ENCODE measurements at places on chromosomes 2 and 18.
A peak's percentile ranks its signal among the peaks of the same experiment; 100 is the strongest.

- no peak for DNase-seq
These were observed 164.1 kb downstream of the KIAA1328 start for GRCh38 chr18:36993068-36993467.

DNA sequence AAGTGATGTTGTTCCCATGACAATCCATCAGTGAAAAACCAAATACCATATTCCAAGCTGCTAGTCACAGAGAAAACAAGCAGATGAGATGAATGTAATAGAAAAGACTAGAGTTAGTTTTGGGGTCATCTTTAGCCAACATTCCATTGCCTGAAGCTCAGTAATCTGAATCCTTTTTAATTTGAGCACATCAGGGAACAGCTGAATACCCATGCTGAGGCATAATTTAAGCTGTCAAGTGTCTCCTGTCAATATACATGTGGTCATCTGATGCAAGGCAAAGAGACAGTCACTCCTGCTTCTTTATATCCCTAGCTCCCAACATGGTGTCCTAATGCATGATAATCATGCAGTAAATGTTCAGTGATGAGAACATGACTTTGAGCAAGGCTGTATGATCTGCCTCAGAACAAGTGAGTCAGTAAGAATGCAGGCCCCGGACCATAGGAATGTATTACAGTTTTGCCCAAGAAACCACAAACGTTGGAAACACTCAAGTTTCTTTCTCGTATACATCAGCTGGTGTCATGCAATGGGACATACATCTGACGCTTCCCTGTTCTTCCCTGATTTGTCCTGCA is 48.0 kb downstream of the CDK15 start:
- no peak for DNase-seq

- no peak for DNase-seq
These were observed 11.1 kb downstream of the SCN3A start for GRCh38 chr2:165192729-165193128.

DNA sequence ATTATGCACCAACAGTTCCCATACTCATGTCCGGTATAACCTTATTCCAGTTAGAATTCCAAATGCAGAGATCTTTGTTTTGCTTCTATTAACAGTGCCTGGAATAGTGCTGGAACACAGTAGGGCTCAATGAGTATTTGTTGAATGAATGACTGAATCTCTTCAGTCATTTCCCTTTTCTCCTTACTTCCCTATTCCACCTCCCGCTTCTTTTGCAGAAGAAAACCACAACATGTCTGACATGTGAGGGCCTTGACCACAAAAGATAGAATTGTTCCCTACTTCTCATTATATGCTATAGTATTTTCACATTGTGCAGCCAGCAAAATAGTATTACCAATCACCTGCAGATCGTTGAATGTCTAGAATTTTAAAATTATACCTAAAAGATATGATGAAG is 19.5 kb upstream of the HNRNPLL start:
- no peak for DNase-seq

DNA sequence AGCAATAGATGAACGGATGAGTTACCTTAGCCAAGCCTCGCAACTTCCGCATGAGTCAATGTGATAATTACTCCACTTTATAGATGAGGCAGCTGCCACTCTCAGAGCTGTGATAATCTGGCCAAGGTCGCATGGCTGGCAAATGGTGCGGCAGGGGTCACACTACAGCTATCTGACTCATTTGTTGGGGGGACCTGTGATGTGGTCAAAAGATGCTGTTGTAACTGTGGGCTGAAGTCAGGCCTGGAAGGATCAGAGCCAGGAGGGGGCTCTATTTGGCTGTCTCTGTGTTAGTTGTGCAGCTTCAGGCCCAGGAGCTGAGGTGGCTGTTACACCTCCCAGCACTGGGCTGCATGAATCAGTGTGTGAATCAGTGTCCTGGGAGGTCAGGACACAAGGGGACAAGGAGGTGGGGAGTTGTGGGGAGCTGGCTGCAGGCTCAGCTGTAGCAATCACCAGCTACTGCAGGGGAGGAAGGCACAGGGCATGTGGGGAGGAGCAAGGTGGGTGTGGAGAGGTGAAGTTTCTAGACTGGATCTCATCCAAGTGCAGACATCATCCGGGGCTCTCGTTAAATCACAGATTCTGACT is 33.1 kb downstream of the NGEF start:
- no peak for DNase-seq

DNA sequence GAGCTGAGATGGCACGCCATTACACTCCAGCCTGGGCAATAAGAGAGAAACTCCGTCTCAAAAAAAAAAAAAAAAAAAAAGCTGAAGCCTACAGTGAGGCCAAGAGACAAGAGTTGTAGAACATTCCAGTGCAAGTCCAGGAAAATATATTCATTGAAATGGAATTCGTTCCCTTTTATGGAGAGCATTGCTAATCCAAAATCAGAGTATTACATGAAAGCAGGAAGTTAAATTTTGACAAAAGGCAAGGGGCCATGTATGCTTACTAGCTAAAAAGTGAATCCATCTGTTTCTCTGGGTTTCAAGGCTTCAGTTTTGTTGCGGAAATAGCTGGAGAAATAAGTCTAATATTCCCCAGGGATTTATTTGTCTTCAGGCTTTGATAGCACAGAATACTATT is 471.7 kb downstream of the THSD7B start:
- no peak for DNase-seq

DNA sequence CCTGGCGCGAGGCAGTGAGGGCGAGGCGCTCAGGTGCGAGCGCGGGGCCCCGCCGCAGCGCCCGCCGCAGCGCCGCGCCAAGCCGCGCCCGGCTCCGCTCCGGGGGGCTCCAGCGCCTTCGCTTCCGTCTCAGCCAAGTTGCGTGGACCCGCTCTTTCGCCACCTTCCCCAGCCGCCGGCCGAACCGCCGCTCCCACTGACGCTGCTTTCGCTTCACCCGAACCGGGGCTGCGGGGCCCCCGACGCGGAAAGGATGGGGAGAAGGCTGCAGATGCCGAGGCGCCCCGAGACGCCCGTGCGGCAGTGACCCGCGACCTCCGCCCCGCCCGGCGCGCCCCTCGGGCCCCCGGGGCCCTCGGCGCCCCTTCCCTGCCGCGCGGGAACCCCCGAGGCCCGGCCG is 328 bp upstream of the INHBB start:
- peak; percentile 9 for DNase-seq

GRCh38 chr2:66084948-66085590 is 349.9 kb upstream of the MEIS1 start:
- DNase-seq, result no peak

- DNase-seq, result peak; percentile 73
These were observed 76.5 kb downstream of the CYBRD1 start for GRCh38 chr2:171598713-171599319.

GRCh38 chr2:27655155-27655951 is 8.1 kb downstream of the SUPT7L start:
- no peak for DNase-seq

DNA sequence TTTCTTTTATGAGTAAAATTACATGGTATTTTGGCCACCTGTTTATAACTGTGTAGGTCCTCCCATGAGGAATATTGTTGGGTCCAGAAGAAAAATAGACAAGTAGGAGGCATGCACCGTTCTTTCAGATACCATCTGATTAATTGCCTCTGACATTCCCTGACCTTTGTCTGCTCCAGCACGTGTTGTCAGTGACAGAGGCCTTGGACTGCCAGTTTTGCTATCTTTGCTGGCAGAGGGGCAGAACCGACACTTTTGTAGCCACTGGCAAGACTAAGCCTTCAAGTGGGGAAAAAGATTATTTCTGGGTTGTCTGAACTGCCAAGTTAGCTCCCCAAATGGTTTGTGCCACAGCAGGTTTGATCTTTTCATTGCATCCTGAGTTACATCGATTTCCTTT is 276.9 kb downstream of the CAMKMT start:
- no peak for DNase-seq

GRCh38 chr2:196955036-196955435 is 28.5 kb upstream of the PGAP1 start:
- DNase-seq, result no peak

GRCh38 chr18:48801728-48802542 is 148.8 kb downstream of the SMAD7 start:
- no peak for DNase-seq

- DNase-seq, result no peak
These were observed 1231.2 kb upstream of the ZEB2 start for GRCh38 chr2:145751155-145751554.

DNA sequence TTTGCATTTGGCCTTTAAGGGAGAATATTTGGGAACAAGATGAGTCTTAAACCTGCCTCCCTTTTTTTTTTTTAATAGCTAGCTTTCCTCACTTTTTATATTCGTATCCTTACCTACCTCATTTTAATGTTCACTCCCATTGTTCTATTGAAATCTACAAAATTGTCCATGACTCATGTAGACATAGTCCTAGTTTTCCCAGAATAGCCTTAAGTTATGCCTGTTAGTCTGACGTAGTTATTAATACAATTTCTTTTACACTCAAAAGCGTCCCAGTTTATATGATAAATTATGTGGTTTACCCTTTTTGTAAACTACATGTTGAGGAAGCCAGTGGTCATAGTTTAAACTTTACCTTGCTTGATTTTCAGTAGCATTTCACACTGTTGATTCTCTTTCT is 73.4 kb downstream of the UBR3 start:
- DNase-seq, result no peak

DNA sequence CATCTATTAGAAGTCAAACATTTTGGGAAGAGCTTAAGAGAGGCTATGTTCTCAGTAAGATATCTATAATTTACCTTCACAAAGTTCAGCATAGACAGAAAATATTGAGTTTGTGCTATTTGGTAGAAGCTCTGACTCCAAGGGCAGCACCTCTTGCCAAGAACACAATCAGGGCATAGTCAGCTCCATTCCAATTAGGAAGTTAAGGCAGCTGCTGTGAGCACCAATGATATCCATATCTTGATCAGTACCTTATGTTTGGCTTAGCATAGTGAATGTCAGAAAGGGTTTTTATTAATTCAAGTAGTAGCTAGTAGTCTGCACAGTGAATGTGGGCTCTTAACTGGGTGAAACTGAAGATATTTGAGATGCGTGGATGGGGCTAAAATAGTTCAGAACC is 86.4 kb upstream of the SPRED2 start:
- no peak for DNase-seq

DNA sequence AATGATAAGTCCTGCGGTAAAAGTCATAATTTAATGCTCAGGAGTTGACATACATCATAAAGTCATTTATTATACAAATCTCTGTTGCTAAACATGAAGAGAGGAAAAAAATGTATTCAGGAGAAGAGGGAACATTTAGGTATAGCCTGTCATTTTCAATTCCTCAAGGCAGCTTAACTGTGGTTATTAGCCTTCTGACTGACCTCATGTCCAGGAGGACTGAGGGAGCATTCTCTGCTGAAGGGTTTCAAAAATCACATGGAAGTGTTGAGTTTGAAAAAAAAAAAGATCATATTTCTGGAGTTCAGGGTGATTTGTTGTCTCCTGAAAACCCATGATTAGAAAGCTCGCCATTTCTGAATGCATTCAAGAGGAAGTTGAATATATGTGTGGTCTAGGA is 1371.1 kb upstream of the LRRTM1 start:
- DNase-seq, result no peak

DNA sequence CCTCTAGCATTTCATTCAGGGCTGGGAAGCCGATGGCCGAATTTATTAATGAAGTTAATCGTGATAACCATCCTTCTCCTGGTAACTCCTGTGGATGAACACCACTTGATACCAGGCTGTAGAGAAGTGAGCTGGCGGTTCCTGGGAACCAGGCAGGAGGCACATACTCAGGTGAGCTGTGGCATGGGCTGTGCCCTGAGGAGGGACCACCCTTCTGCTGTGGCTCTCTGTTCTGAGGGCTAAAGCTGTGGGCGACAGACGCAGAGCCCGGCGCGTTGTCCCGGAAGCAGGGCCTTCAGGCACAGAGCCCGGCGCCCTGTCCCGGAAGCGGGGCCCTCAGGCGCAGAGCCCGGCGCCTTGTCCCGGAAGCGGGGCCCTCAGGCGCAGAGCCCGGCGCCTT is 462.3 kb upstream of the SALL3 start:
- no peak for DNase-seq

- DNase-seq, result no peak
These were observed 52.0 kb downstream of the CXCR4 start for GRCh38 chr2:136065907-136066306.

DNA sequence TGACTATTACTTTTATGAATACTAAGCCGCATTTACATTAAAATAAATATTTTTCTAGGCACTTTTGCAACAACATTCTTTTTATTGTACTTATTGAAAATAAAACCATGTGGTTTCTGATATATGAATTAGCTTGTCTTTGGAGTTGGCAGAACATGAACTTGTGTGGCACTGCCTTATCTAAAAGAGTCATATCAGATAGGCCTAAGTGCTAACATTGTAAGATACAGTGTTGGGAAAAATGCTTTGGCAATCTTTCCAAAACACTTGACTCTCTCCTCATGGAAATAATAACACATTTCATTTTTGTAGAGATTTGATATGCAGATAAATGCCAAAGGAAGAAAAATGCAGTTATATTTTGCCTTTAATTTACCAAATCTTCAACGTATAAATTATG is 191.7 kb downstream of the ERBB4 start:
- no peak for DNase-seq

DNA sequence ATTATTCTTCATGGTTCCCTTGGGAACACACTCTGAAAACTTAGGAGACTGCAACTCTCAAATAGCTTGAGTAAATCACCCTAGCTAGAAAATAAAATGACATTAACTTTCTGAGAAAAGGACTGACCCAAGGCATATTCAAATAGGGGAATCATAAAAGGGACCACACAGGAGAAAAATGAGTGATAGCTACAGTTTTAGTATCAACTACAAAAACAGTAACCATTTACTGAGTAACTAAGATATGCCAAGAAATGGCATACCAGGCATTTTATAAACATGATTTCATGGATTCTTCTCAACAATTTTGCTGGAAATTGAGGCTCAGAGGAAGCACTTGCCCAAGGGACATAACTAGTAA is 84.5 kb downstream of the AFF3 start:
- DNase-seq, result no peak

GRCh38 chr18:25464227-25464626 is 112.3 kb upstream of the ZNF521 start:
- no peak for DNase-seq

DNA sequence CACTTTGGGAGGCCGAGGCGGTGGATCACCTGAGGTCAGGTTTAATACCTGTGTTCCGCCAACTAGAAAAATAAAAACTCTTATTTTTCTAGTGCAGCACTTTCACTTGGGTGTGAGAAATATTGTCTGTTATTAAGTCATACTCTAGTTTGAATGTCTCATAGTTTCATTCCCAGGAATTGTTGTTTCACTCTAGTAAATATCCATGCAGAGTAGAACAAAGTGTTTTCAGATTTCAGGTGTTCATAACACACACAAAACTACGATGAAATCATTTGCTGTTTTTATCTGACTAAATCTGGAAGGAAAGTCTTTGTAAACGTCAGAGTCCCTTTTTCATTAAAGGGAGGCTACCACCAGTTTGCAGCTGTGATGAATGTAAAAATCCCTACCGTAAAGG is 4.0 kb downstream of the FAM117B start:
- no peak for DNase-seq

- no peak for DNase-seq
These were observed 42.4 kb upstream of the MTIF2 start for GRCh38 chr2:55311444-55311870.

- DNase-seq, result no peak
These were observed 608.8 kb downstream of the LRP1B start for GRCh38 chr2:141522048-141522447.
